ENCODE measurements at places on chromosomes 3 and 15. TPM values are rescaled to one million over a fixed set of nuclear protein-coding genes. Genes with fewer than 3 reads are reported as not detected.

The ERC2 gene
- not detected for total RNA-seq

The TEX55 gene
- total RNA-seq: not detected

The IMPG2 gene
- 0.29 TPM for total RNA-seq

The MAP1A gene
- total RNA-seq: 5.3 TPM

The SPTBN5 gene
- total RNA-seq: 0.16 TPM

The COX5A gene
- total RNA-seq: 313 TPM

The SI gene
- not detected for total RNA-seq

The LYZL4 gene
- total RNA-seq: not detected

The TRIM71 gene
- total RNA-seq: not detected

The PLA2G4E gene
- not detected for total RNA-seq

The REC114 gene
- not detected for total RNA-seq

- no peak for DNase-seq
Observed at GRCh38 chr3:38588371-38588971, 61.0 kb downstream of the SCN5A start.

GRCh38 chr3:51381333-51381705, 3.8 kb upstream of the MANF start:
- no peak for DNase-seq

DNA sequence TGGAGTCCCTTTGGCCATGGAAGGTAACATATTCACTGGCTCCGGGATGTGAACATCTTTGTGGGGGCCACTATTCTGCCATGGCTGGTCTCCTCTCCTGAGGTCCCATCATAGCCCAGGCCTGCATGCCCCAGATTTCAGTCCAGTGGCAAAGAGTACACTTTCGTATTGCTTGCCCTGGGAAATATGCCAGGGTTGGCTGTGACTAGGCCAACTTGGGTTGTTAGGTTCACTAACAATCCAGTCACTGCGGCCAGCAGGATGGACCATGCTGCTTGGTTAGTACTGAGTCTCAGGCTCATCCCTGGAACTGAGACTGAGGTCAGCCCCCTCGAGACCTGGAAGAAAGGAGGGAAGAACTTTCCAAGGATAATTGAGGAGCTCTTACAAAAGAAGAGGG, 9.8 kb upstream of the EEFSEC start:
- no peak for DNase-seq

DNA sequence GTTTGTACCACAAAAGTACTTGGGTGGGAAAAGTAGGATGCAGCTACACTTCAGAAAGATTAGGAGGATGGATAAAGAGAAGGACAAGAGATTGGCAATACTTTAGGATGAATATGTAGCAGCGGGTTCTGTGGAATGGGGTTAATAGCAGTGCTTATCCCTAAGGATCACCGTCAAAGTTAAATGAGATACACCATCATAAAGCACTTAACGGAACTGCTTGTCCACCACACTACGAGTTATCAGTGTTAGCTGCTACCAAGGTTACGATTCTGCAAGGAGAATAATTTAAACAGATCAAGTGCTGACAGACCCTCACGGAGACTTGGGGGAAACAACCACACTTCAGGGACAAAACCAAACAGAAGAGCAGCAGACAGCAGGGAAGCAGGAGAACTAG, 963 bp downstream of the SHQ1 start:
- no peak for DNase-seq

GRCh38 chr15:78650022-78650421, 9.0 kb upstream of the CHRNB4 start:
- no peak for DNase-seq

DNA sequence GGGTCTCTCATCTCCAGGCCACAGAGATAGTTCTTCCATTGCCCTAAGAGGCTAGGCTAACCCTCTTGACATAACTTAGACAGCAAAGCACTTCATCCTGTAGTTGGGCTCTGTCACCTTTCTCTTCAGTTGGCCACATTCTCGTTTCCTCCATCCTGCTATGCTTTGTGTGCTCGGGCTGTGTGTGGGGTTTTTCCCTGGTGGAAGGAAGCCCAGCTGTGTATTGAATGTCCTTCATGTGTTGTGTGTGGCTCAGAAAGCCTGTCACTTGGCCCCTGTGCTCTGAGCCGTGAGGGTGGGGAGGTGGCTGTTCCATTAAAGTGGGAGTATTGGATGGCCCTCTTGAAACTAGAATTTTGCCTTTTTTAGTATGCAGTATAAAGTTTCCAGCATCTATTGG, 8.8 kb upstream of the EXOG start:
- DNase-seq: no peak

GRCh38 chr15:90248789-90249202, 560 bp upstream of the TTLL13 start:
- DNase-seq: no peak

GRCh38 chr3:130897316-130897715, 3.4 kb downstream of the ATP2C1 start:
- no peak for DNase-seq

- DNase-seq: no peak
Observed at GRCh38 chr3:128936341-128936740, 56.9 kb downstream of the ACAD9 start.

DNA sequence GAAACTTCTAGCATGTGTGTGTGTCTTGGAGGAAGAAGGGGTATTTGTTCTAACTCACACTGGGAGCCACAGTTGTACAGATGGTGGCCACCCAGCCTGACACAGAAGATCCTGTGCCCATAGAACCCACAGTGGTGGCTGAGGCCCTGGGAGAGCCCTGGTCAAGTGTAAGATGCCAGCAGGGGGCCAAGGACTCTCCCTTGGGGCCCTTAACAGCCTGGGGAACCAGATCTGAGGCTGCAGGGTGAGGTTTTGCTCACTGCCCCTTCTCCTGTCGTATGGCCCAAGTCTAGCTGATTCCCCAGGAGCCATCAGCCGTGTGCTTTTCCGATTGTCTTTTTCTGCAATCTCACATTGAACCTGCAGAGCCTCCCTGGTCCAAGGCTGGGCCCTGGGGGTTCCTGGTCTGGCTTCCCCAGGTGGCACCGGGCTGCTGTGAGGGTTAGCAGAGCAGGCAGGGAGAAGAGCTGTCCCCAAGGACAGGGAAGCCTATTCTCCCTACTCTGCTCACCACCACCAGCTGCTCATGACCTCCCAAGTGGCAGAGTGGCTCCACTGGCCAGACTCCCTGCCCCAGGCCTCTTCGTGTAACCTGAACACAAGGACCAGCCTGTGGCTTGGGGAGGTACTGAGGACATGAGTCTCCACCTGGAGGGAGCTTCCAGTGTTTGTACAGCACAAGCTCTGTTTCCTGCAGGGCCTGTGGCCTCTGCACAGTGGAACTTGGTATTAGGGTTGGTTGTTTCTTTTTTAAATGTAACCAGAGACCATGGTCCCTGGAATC, 51.9 kb downstream of the CA12 start:
- no peak for DNase-seq

Measured in activated CD8-positive, alpha-beta T cell treated with anti-CD3 and anti-CD28 coated beads, Interleukin-2, amount 10 ng/mL, durations not matched to agents 7 days and 5 days (primary cell).